Pancreas (tissue), 10 donors: ENCODE measurements at places on chromosomes 13 and 19. TPM values are rescaled to one million over a fixed set of nuclear protein-coding genes. Genes with fewer than 3 reads are reported as not detected.

The SIGLEC11 gene
- 2.8 TPM for total RNA-seq

The CRB3 gene
- total RNA-seq, result 25.9 TPM

The MAP1S gene
- 23.1 TPM for total RNA-seq

The ATP4B gene
- total RNA-seq, result not detected

The LGALS4 gene
- total RNA-seq, result 14.2 TPM

The FZR1 gene
- total RNA-seq, result 28.1 TPM

The TMEM221 gene
- 0.70 TPM for total RNA-seq

The MIDN gene
- total RNA-seq, result 32.1 TPM

The ICAM4 gene
- 0.13 TPM for total RNA-seq

The ZNF835 gene
- total RNA-seq, result 1.2 TPM

The NKG7 gene
- total RNA-seq, result not detected

The ZNF418 gene
- total RNA-seq, result 4.1 TPM

The CXCL17 gene
- total RNA-seq, result 13.5 TPM

The CALR3 gene
- not detected for total RNA-seq

The GRIN2D gene
- total RNA-seq, result 0.04 TPM

The IL4I1 gene
- 0.23 TPM for total RNA-seq

The KLK14 gene
- 0.31 TPM for total RNA-seq

The PTH2 gene
- total RNA-seq, result not detected

The KCNN4 gene
- total RNA-seq, result 0.46 TPM

The ZSCAN22 gene
- total RNA-seq, result 2.0 TPM

The ZNF846 gene
- 4.0 TPM for total RNA-seq

The OR7D2 gene
- total RNA-seq, result not detected

The ZNF256 gene
- total RNA-seq, result 2.3 TPM

The GPC5 gene
- not detected for total RNA-seq

The KRTDAP gene
- total RNA-seq, result 1.1 TPM

The TM9SF2 gene
- 55.4 TPM for total RNA-seq

The CPAMD8 gene
- total RNA-seq, result 0.60 TPM

The TSEN34 gene
- 19.4 TPM for total RNA-seq

The ICAM5 gene
- not detected for total RNA-seq

The MAMSTR gene
- 2.6 TPM for total RNA-seq

The CD209 gene
- total RNA-seq, result 4.5 TPM

The TSHZ3 gene
- 1.3 TPM for total RNA-seq
